ENCODE measurements at places on chromosomes 1 and 21. TPM values are rescaled to one million over a fixed set of nuclear protein-coding genes. Genes with fewer than 3 reads are reported as not detected.

GRCh38 chr21:38599381-38599975 is 101.2 kb upstream of the ERG start:
- DNase-seq: no peak

DNA sequence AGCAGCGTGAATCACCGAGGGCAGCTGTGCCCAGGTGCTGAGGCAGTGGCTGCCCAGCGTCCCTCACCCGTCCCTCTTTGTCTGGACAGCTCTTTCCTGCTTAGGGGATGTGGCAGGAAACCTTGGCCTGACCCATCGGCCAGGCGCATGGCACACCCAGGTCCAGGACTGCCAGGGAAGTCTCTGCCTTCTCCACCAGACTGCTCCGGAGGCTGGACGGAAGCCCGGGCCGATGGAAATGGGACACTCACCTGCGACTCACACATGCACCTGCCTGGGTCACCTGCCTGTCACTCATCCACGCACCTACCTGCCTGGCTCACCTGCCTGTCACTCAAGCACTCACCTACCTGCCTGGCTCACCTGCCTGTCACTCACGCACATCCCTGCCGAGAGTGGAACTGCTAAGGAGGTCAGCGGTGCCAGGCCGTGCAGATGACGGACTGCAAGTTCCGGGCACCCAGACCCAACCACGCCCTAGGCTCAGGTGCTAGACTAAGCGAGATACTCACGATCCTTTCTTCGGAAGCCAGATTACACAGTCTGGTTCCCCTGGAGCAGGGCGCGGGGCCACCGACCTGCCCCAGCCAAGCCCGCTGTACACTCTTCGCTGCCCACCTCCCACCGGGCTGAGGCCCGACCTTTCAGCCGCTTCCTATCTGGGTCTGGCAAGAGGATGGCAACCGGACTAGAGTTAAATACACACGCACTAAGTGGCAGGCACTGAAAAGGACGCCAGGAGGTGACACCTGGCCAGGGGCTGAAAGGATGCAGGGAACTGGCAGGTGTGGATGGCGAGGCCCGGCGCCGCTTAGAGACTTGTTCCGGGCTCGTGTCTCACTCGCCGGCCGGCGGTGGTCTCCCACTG is 1.1 kb downstream of the UBE2J2 start:
- DNase-seq: peak; percentile 84

- no peak for DNase-seq
Measured at GRCh38 chr1:176164014-176164678, 42.9 kb downstream of the COP1 start.

DNA sequence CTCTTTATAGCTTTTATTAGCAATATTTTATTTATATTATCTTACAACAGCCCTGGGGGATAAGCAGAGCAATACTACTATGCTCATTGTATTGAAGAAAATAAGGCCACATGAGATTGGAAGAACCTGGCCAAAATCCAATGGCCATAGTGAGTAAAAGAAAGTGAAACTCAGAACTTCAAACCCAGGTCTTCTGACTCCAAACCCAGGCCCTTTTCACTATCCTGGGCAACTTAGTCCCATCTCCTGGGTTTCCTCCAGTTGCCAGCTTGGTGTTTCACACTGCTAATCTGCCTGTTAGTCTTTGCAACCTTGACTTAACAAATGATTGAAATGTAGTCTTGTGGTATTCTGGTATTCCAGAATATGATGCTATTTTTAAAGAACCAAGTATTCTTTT is 22.4 kb upstream of the EXO1 start:
- DNase-seq: no peak

DNA sequence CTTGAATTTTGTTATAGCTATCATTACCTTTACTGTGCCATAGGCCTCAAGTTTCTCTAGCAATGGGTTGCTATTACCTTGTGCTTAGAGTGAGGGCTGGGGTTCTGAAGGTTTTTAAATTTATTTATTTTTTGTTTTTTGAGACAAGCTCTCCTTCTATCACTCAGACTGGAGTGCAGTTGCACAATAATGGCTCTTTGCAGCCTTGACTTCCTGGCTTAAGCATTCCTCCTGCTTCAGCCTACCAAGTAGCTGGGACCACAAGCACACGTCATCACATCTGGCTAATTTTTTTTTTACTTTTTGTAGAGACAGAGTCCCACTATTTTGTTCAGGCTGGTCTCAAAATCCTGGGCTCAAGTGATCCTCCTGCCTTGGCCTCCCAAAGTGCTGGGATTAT is 41.5 kb downstream of the SNX27 start:
- DNase-seq: no peak

MRPL39 gene
- total RNA-seq: 18.2 TPM

DNASE2B gene
- total RNA-seq: not detected
